Stimulated activated CD4-positive, alpha-beta T cell treated with anti-CD3 and anti-CD28 coated beads, Interleukin-2, amount 100 ng/mL, for 24 hours (primary cell): ENCODE measurements at places on chromosomes 13 and 19.

DNA sequence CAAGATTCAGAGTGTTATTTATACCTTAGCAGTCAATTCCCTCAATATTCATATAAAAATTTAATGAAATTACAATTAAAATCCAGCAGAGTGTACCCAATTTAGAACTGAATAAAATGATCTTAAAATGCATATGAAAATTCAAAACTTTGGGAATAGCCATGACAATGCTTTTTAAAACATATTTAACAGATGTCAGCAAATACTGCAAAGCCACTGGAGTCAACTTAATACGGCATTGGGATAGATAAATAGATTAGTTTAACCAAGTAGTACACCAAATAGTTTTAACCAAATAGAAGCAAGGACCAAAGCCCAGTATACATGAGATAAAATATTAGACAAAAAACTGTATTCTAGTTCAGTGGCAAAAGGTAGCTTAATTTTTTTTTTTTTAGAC, 79.8 kb downstream of the TNFSF13B start:
- DNase-seq = no peak

GRCh38 chr19:13212759-13213330, 62.6 kb downstream of the IER2 start:
- DNase-seq = peak; percentile 83

- no peak for DNase-seq
Observed at GRCh38 chr13:77508959-77509620, 26.4 kb upstream of the SCEL start.

GRCh38 chr13:45406421-45406820, 11.8 kb downstream of the SLC25A30 start:
- DNase-seq = no peak

DNA sequence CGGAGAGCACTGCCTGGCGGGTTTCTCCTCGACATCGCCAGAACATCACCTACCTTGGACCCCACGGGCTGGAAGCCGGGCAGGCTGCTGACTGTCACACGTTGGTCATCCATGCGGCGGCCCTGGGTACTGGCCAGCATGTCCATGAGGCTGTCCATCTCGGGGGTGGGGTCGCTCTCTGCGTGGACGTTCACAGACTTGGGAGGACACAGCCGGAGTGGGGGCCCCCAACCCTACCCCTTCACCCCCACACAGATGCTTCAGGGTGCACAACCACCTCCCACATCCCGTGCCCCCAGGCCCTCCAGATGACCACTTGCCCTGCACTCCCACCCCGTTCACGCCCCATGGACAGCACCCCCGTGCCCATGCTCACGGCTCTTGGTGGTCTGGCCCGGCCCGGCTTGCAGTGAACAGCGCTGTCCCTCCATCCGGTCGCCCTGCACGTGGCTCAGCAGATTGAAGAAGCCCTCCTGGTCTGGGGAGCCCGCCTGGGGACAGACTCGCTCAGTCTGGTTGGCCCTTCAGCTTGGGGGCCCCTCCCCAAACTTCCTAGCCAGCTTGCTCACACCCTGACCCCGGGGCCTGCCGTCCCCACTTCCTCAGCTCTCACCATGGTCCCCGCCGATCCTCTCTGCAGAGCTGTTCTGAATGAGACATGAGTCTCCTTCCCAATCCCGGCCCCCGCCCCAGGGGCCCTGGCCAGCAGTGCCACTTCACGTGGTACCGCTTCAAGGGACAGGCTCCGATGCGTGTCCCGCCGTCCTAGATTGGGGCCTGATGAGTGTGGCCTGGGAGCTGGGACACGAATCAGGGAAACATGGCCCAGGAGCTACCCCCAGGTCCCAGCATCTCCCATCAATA, 947 bp downstream of the PCP2 start:
- no peak for DNase-seq

DNA sequence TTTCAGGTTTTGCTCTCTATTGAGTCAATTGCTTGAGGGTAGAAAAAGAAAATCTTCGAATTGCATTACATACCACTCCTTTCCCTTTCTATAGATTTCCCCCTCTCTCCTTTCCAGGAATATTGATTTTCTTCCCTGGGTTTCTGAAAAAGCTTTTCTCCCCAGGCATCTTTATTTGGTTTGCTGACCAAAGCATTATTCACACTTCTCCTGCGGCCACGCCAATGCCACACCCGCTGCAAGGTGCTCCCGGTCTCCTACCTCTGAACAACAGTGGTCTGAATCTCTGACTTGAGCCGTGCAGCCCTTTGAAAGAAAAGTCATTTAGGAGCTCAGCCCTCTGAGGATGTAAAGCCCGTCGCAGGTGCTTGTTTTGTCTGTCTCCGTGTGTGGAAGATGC, 350.9 kb upstream of the TMTC4 start:
- DNase-seq = no peak

GRCh38 chr13:85312071-85312470, 487.1 kb downstream of the SLITRK6 start:
- DNase-seq = no peak

DNA sequence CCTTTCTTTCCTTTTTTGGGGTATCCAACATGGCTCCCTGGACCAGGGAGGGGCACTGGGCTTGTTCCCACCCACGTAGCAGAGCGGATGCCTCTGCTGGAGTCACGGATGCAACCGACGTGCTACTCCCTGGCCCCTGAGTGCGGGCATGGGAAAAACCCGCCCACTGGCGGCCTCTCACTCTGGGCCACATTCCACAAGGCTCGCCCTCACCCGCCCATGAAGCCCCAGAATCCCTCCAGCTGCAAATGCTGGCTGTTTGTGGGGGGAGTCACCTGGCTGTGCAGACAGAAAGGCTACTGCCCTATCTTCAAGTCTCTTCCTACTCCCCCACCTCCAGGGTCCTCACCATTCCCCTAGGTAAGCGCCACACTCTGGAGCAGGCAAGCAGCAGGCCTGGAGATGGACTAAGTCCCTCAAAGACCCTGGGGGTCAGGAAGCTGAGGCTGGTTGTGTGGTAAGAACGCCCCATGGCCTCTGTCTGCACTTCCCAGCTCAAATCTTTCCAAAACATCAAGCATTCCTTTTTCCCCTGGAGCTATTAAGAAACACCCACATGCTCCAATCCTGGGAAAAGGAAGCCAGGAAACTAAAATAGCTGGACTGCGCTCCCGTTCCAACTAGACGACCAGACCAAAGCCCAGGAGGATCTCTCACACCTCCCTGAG, 17.9 kb upstream of the EPHX3 start:
- no peak for DNase-seq

DNA sequence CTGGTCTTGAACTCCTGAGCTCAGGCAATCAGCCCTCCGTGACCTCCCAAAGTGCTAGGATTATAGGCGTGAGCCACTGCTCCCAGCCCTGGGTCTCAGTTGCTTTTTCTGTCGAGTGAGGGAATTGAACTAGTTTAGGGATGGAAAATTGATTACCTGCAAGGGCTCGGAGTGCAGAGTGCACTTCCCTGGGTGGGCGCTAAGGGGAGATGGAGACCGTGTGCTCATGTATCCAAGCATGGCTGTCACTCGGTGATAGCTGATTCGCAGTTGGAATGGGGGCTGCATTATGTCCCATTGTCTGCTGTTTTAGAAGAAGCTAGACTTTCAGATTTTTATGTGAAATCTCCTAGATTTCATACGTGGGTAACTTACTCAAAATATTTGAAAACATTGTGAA, 139.9 kb upstream of the RFC3 start:
- no peak for DNase-seq
